ENCODE measurements at places on chromosomes 4 and X.

DNA sequence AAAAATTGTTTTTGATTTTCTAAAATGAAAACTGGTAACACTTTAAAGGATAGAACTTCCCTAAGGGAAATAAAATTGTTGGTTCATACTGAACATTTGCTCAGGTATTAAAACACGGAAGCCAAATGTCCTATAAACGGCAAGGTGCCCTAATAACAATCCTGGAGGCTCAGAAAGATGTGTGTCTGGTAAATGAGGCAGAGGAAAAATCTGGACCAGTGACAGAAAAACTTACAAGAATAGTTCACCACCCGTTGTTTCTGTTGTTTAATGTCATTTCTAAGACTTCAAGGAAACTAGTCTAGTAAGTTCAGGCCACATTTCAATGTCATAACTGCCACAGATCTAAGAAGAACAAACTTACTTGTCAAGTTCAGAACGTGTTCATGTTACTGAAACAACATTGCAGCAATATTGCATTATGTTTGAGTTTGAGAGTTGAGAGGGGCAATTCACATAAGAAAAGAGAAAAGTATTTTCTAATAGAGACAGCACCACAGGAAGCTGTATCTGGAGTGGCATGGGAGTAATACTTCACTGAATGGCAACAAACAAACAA lies 476.6 kb downstream of the GRXCR1 start:
- DNase-seq, result no peak

GRCh38 chr4:76203541-76203940 lies 10.1 kb downstream of the SCARB2 start:
- DNase-seq, result no peak

GRCh38 chr4:121706595-121707021 lies 9.8 kb upstream of the ANXA5 start:
- DNase-seq, result peak; percentile 10

DNA sequence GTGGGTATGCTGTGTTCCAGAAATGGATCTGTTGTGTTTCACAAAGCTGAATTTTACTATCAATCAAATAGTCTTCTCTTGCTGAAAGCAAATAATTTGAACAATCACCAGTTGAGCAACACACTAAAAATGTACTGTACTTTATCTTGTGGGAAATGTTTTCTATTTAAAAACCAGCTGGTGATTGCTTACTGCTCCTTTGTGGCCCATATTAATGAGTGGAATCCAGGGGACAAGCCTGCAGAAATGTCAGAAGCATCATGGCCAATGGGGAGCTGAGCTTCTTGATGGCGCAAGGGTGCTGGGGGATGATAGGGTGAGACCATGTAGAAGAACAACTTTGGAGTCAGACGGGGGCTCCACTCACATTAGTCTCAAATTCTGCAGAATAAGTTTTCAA lies 346.2 kb downstream of the ARHGAP10 start:
- DNase-seq, result no peak

DNA sequence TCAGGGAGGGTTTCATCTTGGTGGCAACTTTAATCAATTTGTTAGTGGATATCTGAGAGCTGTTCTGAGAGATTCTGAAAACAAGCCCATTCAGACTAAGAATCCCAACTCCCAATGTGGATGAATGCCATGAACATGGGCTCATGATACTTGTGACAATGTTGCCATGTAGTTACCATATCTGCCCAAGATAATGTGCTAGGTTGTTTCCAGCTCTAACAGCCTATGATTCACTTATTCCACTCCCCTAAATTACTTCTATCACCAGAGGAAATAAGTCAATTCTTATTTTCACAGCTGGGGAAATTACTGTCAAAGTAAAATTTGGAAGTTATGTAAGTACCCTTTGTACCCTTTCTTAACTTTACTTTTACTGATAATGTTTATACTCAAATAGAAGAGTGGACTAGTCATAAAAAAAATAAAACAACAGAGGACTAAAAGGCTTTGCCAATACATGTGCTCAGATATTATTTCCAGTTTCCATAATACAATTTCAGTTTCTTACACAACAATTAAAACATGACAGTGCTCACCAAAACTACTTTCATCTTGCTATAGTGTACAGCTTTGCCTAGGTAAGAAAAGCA lies 1101.7 kb upstream of the INTU start:
- no peak for DNase-seq

- DNase-seq, result no peak
Observed at GRCh38 chr4:2702361-2702760, 53.8 kb downstream of the TNIP2 start.

DNA sequence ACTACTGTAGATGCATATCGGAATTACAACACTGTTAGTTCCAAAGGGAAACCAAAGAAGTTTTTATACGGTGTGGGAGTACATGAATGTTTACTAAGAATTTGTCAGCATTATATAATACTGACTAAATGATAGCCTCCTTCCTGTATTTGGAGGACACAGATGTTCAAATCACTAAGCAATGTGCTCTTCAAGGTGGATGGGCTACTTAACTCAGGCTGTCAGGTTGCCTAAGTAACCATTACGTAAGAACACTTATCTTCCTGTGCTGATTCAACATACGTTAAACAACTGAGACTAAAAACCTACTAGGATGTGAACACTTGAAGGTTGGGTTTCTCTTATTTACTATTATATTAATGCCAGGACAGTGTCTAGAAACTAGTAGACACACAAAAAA lies 81.9 kb upstream of the HPGD start:
- no peak for DNase-seq

DNA sequence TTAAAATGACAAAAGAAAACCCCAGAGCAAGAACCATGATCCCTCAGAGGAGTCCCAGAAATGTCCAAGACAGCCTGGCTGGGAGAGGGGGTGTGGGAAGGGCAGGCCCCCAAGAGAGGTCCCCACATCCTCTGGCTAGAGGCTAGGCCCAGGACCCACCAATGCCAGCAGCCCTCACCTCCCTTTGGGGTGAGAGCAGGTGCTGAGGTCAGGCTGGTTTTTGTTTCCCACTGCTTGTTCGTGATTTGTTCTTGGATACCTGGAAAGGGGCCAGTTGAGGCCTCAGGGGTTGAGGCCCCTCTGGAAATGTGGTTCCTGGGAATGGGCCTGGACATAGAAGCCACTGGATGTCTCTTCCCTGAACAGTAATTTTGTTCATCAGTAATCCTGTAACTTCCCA lies 2.3 kb upstream of the GRSF1 start:
- DNase-seq, result no peak

- DNase-seq, result no peak
Observed at GRCh38 chrX:154727418-154727817, 23.5 kb downstream of the GAB3 start.
